Activated CD4-positive, alpha-beta memory T cell treated with anti-CD3 and anti-CD28 coated beads, Interleukin-2, amount 10 ng/mL, durations not matched to agents 7 days and 5 days (primary cell): ENCODE measurements at places on chromosomes 16 and 17.
A peak's percentile ranks its signal among the peaks of the same experiment; 100 is the strongest.

DNA sequence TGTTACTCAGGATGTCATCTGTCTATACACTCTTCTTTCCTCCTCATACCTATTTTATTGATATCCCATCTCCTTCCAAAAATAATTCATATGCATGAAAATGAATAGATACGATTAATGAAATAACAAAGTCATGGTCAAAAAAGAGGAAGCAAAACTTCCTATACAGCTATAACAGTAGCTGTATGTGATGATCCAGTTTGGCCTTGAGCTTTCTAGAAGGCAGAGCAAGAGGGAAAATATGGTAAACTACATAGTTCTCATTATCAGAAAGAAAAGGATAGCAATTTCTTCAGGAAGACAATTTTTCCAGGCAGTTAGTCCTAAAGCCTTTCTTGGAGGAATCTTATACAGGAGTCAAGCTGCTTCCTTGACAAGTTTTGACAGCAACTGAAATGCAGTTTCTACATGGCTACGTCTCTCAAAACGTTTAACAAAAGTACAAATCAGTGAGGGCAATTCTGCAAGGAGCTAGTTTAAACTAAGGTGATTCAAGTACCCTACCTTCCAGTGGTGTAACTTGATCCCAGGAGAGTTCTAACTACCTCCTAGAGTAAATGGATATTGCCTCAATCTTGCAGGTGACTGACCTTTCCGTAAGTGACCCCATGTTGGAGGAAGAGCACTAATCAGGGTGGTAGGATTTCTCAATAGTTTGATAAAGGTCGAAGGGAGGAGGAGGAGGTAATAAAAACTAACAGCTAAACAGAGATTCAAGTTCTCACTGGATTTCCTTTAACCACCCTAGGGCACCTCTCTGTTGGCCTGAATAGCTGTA lies 1.0 kb downstream of the SPAG5 start:
- no peak for DNase-seq

- DNase-seq: no peak
Observed at GRCh38 chr17:70307430-70308225, 138.3 kb downstream of the KCNJ2 start.

- no peak for DNase-seq
Observed at GRCh38 chr16:74449470-74449869, 28.2 kb upstream of the CLEC18B start.

DNA sequence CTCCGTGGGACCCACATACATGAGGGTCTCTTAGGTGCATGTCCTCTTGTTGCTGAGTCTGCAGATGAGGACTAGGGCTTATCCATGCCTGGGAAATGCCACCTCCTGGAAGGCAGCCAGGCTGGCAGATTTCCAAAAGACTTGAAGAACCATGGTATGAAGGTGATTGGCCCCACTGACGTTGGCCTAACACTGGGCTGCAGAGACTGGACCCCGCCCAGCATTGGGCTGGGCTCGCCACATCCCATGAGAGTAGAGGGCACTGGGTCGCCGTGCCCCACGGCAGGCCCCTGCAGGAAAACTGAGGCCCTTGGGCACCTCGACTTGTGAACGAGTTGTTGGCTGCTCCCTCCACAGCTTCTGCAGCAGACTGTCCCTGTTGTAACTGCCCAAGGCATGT lies 38.2 kb upstream of the IL21R start:
- DNase-seq: no peak

DNA sequence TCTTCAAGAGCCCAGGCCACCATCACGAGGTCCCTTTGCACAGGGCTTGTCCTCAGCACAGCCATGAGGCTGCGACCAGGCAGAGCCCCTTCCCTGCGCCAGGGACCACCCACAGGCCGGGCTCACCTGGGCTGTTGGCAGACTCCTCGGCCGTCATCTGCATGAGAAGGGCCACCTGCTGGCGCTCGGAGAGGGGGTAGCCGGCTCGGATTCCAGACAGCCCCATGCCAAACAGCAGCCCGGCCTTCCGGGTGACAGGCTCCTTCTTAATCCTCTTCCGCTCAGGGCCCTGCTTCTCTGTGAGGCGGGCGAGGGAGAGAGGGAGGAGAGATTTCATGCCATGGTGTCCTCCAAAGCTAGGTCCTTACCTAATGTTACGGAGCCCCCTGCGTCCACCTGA lies 73.4 kb downstream of the ZNF778 start:
- no peak for DNase-seq

GRCh38 chr17:14793237-14793636 lies 471.9 kb downstream of the PMP22 start:
- no peak for DNase-seq

DNA sequence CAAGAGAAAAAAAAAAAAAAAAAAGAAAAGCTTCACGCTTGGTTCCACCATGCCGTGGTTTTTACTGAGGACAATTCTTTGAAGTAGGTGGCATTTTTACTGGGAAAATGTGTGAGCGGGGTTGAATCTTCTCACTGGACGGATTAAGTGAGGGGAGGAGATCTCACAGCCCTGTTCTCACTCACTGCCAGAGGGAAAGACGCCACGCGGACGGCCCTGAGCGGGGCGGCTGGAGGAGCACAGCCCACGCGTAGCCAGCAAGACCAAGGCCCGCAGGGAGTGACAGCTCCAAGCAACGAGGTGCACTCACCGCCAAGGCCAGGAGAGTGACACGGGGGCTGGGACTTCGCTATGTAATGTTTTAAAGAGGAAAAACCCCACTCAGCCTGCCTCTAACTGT lies 43.1 kb downstream of the MRM3 start:
- no peak for DNase-seq

GRCh38 chr17:82613283-82614094 lies 34.8 kb downstream of the WDR45B start:
- DNase-seq: no peak

DNA sequence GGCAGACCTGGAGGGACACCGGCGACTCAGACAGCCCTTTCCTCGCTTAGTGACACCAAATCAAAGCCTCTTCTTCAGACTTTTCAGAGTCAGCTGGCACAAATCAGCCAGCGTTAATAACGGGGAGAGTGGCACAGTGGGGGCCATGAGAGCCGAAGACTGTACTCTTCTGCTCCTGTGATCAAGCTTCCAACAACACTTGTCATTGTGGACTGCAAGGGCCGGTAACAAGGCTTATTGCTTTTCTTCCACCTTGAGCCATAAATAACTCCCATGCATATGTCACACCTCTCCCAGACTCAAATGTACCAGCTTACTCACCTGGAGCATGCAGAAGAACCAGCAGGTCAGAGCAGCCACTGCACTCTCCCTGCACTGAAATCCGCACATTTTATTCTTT lies 12.8 kb downstream of the FLCN start:
- no peak for DNase-seq

GRCh38 chr16:24815021-24815420 lies 30.7 kb upstream of the SLC5A11 start:
- DNase-seq: no peak

DNA sequence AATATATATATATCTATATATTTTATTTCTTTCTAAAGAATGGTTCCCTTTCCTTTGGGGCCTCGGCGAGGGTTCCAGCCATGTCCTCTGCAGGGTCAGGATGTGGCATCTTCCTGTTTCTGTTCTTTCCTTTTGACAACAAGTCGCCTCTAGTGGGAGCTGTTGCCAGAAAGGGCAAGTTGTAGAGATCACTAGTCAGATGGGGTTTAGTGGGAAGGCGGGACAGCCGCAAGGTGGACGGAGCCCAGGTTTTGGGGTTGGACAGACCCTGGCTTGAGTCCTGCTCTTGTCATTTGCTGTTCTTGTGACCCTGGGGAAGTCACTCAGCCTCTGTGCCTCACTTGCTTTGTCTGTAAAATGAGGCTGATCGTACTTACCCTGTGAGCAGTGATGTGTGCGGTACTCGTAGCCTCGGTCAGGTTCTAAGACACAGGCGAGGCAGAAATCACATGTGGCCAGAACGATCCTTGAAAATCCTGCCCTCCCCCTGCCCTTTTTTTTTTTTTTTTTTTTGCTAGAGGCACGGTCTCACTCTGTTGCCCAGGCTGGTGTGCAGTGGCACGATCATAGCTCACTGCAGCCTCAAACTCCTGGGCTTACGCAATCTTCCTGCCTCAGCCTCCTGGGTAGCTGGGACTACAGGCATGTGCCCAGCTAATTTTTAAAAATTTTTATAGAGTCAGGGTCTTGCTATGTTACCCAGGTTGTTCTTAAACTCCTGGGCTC lies 80.1 kb downstream of the ABCC6 start:
- DNase-seq: peak; percentile 26

- no peak for DNase-seq
Observed at GRCh38 chr17:72970246-72970645, 122.2 kb downstream of the SLC39A11 start.

- DNase-seq: peak; percentile 15
Observed at GRCh38 chr17:36532435-36532975, 2.2 kb downstream of the MYO19 start.

DNA sequence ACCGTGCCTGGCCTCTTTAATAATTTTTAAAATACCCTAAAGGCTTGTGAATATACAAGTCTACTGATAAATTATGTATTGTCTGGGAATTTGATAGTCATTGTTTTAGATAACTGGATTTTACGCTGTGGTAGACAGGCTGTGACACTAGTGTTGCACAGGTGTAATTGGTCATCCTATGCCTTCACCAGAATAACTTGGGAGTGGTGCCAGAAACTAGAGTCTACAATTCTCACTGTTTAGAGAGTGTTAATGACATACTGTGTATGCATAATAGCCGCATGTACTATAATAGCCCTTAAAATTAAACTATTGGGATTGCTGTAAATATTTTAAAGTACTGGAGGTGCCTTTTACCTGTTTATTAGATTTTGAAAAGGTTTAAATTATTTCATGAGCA lies 11.4 kb downstream of the CNEP1R1 start:
- DNase-seq: no peak

DNA sequence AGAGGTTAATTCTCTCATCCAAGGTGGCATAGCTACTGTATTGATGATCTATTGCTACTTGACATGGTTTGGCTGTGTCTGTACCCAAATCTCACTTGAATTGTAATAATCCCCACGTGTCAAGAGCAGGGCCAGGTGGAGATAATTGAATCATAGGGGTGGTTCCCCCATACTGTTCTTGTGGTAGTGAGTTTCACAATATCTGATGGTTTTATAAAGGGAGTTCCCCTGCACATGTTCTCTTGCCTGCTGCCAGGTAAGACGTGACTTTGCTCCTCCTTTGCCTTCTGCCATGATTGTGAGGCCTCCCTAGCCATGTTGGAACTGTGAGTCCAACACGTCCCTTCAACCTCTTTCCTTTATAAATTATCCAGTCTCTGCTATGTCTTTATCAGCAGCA lies 22.9 kb upstream of the CPPED1 start:
- DNase-seq: no peak

- no peak for DNase-seq
Observed at GRCh38 chr16:19871721-19872120, 12.9 kb downstream of the GPRC5B start.

- DNase-seq: no peak
Observed at GRCh38 chr17:18910881-18911280, 41.1 kb upstream of the SLC5A10 start.

DNA sequence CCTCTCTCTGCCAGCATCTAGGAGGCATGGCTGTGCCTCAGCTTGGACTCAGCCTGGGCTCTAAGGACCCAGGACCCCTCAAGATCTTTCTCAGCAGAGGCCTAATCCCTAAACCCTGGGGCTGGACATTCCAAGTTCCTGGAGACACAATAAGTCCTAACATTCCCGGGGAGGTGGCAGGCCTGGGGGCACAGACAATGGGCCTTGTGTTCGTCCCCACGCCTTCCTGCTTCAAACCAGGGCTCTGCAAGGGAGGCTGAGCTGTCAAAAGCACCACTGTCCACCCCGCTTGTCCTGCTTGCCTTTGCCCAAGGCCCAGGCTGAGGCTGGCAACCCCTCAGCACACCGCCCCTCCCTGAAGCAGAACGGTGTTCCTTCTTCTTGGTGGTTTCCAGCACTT lies 13.7 kb downstream of the SDK2 start:
- no peak for DNase-seq

DNA sequence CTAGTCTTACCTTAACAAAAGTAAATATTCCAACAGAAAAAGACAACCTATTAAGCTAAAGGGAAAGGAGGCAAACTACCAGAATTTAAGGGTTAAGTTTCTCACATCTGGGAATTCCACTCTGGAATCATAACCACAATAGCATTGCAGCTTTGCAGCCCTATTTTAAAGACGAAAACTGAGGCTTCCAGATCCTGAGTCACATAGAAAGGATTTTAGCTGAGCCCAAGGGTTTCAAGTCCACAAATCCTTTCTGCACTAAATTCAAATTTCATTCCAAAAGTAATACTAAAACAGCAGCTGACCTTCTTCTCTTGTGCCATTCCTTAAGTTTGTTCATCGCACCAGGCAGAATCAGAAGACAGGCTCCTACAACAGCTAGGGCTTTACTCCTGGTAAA lies 17.8 kb downstream of the XYLT1 start:
- DNase-seq: no peak

GRCh38 chr17:32161506-32162365 lies 19.4 kb downstream of the RHOT1 start:
- no peak for DNase-seq

DNA sequence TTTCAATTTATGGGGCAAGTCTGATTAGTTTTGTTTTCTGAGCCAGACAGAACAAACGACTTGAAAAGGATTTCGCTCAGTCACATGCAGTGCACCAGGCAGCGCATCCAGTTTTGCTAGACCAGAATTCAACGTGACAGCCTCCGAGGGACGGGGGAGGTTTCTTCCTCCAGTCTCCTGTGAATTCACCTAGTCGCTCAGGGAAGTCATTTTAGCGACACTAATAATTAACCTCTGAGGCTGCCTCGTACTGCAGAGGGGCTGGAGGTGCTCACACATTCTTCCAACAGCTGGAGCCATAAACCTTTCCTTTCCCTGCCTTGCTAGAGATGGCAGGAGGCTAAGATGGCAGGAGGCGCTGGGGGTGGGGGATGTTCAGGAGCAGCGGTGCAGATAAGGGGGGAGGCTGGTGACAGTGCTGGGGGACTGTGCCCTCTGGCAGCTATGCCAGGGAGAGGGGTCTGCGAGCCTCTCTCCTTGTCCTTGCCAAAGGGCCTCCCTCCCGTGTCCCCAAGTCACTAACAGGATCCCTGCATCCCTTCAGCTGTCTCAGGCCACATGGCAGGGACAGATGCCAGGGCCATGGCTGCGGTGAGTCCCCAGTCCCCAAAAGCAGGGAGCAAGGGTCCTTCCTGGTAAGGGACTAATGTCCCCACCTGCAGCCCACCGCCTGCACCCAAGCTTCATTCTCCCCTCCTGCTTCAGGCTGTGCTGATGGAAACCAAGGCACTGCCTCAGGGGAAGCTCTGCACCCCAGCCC lies 24.0 kb downstream of the MXRA7 start:
- DNase-seq: no peak

- DNase-seq: no peak
Observed at GRCh38 chr16:75026892-75027391, 28.1 kb downstream of the ZNRF1 start.

- DNase-seq: no peak
Observed at GRCh38 chr16:89413811-89414585, 76.4 kb downstream of the ANKRD11 start.
